ENCODE measurements at places on chromosomes 1 and 21.

GRCh38 chr1:6235296-6235677, 477 bp downstream of the ICMT start:
- DNase-seq: no peak

- no peak for DNase-seq
Measured at GRCh38 chr1:168468042-168468809, 75.6 kb downstream of the XCL2 start.

GRCh38 chr1:36085126-36085525, 1.2 kb downstream of the TEKT2 start:
- no peak for DNase-seq

DNA sequence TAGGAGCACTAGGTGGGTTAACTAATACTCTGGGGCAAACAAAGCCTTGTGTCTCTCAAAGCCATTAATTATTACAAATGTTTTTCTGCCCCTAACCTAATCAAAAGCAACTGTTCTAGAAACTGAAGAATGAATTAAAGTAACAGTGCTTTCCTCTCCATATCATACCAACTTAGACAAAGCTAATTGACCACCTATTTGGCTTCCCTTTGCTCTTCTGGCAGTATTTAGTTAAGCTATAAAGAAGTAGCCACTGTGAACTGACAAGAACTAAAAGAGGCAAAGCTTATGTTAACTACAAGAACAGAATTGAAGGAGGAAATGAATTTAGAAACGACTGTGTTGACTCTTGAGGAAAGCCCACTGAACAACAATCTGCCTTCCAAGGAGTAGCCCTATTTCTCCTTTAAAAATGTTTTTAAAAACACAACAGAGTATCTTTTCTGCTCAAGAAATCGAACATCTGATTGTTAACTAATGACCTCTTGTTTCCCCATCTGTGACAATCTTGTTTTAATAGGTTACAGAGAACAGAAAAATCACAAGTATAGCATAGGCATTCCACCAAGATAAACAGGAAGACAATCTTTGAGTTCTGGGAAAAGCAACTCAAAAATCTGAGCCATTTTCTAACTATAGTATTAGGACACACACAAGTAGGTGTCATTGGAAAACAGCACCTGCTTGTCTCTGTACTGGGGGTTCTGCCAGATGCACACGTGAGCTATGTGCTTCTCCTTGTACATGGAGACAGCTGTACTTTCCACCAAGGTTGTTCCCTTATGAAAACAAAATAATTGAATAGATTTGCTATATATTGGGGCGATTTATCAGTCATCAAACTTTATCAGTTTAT, 3.1 kb upstream of the EGLN1 start:
- DNase-seq: no peak

GRCh38 chr1:57854436-57854835, 430.6 kb upstream of the DAB1 start:
- DNase-seq: no peak

DNA sequence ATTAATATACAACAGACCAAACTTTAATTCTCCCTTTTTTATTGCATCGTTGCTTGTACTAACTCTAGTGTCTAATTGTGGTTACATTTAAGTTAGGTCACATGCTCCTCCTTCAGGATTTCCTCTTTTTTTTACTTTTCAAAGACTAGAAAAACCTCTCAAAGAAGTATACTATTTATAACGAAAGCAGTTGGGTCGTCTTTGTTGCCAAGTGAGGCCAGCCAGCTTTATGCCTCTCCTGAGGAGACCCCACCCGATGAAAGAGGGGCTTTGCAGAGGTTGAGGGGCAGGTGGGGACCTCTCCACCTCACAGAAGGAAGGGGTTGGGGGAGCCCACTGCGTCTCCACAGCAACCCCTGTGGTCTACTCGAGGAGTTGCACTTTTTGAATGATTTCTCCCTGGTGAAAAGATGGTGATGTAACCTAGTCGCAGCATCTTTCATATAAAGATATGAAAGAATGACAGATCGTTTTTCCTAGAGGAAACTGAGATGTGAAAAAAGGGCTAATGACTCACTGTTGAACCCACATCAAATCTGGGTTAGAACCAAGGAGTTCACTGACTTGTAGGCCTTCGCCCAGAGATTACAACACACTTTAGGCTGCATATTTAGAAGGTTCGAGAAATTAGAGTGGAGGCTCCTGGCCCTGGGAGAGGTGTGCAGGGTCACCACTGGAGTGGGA, 6.4 kb downstream of the TGFB2 start:
- DNase-seq: no peak

DNA sequence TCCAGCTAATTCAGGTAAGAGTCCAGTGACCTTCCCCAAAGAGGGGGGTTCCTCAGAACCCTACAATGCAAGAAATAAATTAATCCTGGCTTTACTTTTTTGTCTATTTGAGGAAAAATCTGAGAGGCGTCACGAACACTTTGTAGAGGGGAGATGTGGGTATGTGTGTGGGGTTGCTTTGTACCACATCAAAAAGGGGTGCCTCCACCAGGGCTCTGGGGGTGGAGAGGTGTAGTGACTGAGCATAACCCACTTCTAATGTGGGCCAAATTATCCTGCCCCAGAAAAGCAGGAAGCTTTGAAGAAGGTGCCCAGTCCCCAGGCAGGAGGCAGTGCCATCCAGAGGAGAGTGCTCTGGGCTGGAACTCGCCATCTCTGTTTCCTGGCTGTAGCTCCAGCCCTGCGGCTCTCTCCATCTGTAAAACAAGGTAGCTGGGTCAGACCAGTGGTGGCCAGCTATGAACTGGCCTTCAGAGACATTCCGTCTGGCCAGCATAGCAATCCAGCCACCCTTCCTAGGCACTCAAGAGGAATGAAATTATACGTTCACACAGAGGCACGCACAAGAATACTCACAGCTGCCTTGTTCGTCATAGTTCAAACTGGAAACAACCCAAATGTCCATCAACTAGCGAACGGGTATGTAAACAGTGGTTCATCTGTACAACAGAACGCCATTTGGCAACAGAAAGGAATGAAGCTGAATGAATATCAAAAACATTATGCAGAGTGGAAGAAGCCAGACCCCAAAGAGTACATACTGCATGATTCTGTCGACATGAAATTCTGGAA, 45.4 kb upstream of the TNFRSF1B start:
- no peak for DNase-seq

DNA sequence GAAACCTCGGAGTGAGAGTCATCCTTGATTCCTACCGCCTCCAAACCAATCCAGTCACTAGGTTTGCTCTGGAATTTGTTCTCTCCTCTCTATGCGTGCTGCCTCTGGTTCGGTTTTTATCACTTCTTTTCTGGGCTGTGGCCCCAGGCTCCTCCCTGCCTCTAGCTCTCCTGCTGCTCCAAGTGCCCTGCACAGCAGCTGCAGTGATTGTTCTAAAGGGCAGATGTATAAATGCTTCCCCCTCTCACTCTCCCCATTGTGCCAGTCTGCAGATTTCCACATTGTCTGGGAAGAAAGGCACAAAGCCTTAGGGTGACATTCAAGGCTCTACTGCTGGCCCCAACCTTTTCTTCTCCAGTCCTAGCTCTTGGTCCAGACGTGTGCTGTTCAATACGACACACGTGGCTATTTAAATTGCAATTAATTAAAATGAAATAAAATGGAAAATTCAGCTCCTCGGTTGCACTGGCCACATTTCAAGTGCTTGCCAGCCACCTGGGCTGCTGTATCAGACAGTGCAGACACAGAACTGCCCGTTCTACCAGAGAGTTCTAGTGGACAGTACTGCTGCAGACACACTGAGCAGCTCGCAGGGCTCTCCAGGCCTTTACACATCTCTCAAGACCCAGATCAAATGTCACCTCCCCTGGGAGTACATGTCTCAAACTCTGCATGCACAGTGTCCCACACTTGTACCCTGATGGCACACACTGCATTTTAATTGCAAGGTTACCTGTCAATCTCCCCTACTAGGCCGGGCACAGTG, 12.4 kb downstream of the TRIM62 start:
- DNase-seq: no peak

DNA sequence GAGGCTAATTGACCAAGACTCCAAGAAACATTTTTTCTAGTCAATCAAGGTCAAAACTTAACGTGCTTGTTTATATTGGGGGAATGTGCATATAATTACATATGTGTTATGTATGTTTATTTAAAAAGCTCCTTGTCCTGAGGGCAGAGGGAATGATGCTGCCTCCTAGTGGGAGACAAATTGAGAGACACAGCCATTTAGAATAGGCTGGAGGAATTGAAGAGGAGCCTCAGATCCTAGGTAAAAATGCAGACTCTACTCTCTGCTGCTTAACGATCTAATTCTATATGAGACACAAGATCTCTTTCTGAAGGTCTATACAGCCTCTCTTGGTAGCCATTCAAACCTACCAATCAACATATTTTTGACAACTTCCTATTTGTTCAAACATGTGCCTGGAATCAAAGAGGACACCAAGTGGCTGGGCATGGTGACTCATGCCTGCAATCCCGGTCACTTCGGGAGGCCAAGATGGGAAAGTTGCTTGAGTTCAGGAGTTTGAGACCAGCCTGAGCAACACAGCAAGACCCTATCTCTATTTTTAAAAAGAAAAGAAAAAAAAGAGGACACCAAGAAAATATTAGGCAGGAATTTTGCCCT, 136.6 kb upstream of the ZNF648 start:
- no peak for DNase-seq

DNA sequence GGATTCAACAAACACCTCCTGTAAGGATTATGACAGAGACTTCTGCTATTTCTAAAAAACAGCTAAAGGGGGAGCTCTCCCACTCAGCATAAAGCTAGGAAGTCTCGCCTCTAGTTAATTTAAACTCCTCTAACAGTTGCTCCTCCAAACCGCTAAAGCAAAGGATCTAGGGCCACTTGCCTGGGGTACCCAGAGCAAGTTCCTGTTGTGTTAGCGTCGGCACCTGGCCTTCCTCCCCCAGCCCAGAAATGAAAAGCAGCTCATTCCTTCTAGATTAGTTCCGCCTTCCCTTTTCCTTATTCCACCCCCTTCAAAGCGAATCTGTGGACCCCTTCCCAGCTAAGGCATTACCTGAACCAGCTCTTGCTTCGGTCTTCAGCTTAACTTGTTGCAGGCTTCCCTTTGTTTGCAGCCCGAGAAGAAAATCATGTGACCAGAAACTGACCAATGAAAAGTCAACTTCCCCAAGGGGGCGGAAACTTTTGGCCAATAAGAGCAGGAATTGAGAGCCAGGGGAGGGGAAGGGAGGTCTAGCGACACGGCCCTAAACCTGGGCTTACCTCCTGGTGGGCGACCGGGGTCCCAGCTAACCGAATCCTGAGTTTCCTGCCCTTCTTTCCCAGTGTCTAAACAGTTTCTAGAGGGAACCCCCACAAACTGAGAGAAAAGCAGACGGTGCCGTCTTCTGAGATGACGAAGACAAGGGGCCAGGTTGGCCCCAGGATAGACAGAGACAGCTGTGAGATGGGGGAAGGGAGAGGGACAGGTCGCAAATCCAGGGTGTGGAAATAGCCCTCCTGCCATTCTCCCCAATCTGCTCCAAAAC, at the start of gene PBXIP1:
TSS of gene PBXIP1 (minus strand) at position 382 of the 826 bp plus-strand sequence. CDS start 2,378 bp downstream, outside the sequence.
- peak; percentile 80 for DNase-seq

DNA sequence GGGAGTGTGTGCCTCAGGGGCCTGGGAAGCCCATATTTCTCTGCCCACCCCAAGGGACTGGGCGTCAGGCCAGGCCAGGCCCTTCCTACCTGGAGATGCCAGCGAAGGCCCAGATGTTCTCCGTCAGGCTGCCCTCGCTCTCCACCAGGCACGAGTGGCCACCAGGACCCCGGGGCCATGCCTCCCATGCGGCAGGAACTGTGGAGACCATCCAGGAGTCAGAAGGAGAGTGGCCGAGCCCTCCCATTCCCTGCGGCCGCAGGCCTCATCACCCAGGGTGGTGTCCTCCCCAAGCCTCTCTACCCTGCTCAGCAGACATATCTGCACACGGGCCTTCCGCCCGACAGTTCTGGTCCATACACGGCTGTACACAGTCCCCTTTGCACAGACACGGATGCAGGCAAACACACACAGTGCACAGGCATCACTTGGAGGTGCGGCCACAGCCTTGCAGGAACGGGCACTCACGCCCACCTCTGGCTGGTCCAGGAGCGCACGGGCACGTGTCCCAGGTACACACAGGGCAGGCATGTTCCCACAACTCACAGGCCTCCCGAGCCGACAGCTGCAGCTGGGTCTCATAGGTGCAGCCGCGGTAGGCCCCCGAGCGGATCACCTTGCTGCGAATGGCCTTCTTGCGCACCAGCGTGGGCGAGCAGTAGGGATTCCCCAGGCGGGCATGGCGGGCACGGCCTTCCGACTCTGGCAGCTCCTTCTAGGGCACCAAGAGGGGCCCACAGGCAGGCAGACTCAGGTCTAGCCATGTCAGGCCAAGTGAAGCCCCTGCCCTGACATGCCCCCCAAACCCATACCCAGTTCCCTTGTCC, 5.9 kb upstream of the KIF17 start:
- no peak for DNase-seq

DNA sequence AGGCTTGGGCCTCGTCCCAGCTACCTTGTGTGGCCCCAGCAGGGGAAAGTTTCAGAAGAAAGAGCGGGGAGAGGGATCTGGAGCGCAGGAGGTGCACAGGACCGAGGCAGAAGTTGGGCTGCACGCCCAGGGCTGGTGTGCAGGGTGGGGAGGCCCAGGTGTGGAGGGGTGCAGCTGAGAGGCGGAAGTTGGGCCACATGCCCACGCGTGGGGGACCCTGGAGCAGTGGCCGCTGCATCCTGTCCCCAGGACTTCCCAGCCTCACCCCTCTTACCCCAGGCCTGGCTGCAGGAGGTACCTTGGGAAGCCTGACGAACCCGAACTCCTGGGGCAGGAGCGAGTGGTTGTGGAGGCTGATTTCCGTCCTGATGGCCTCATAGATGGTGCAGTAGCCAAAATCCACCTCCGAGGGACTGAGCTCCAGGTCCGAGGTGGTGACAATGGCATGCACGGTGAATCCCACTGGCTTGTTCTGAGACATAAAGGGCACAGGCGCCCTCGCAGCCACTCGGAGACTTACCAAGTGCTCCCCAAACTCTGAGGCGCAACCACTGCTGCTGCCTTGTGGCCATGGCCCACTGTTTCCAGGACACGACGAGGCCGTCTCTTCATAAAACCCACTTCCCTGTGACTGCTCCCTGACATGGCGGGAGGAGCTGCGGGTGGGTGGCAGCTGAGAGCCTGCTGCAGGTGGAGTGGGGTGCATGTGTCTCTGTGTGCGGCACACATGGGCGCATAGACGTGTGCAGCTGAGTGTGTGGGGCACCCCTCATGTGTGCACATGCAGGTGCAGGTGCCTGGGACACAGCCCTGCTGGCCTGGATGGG, 20.4 kb upstream of the TMEM52 start:
- DNase-seq: no peak

DNA sequence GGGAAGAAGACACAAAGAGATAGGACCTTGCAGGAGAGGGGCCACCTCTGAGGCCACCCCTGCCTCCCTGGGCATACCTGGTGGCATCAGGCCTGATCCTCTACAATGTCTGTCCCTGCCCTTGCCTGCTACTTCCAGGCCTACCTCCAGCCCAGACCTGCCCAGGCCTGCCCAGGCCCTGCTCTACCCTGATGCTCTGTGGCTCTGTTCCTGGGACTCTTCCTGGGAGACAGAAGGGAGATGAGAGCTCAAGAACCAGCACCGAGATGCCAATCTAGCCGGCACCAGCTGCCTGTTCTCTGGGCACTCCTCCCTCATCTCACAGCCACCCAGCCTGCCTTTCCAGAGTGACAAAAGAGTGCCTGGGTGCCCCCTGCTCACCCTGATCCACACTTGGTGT, 2.7 kb downstream of the CELF3 start:
- DNase-seq: peak; percentile 51

Data from NCI-H2171 (cell line).